Fibroblast of skin of left biceps (primary cell): ENCODE measurements at places on chromosomes 12 and 14.

DNA sequence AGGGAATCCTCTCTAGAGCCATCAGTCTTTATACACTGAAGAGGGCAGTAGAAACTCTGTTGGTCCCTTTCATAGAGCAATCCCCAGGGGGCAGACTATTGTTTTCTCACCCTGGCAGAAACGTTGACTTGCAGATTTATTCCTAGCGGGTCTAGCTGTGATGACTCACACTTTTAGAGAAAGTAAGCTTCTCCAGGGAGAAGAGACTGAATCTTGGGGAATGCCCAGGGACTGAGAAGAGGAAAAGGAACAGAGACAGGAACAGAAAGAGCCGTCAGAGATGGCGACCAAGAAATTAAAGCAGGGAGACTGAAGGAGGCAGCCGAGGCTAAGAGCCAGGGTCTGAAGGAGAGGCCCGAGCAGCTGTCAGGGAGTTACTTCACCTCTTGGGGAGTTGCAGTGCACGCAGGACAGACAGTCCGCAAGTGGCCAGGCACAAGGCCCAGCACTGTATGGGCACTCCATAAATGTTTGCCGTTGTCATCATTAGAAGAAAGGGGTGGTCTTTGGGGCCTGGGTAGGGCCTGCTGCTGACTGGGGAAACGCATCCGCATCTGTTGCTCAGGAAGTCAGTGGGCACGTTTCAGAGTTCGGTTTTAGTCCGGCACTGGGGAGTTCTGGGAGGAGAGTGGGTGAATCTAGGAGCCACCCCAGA, 13.0 kb downstream of the PLEKHG6 start:
- DNase-seq, result peak; percentile 84

- DNase-seq, result no peak
These were observed 40.8 kb upstream of the POC1B start for GRCh38 chr12:89566615-89567014.

DNA sequence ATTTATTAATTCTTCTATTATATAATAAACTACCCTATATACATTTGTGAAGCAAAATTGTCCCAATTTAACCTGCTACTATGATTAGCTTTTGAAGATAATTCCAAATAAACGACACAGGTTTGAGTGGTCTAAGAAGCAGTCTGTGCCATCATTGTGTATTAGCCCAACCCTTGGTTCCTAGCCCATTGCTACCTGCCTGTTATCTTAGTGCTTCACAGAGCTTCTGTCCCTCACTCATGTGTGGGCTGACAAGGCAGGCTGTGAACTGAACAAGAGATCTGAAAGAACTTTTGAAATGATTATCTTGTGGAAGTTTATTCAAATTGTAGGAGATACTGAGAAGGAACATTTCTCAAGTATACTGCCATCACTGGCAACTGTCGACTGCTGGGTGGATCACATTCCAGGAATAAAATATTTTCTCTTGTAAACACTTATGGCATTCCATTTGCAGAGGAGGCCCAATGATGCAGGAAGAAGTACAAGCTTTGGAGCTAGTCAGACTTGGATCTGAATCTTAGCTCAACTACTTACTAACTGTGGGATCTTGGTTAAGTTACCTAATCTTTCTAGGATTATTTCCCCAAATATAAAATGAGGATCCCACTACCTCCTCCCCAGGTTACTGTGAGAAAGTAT, 7.8 kb upstream of the MTERF2 start:
- no peak for DNase-seq

DNA sequence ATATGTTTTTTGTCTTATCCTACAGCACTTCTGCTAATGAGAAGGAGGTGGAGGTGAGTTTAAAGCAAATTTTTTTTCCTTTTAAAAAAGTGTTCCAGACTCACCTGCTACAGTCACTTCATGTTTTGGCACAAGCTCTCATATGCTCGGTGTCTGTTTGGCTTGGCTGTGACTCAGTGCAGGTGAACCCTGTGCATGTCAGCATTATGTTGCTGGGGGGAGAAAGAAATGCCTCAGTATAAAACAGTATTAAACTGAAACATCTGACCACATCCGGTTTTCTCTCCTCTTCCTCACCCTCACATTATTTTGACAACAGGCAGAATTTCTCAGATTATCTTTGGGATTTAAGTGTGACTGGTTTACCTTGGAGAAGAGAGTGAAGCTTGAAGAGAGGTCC, 105.2 kb downstream of the DNAI7 start:
- DNase-seq, result no peak

DNA sequence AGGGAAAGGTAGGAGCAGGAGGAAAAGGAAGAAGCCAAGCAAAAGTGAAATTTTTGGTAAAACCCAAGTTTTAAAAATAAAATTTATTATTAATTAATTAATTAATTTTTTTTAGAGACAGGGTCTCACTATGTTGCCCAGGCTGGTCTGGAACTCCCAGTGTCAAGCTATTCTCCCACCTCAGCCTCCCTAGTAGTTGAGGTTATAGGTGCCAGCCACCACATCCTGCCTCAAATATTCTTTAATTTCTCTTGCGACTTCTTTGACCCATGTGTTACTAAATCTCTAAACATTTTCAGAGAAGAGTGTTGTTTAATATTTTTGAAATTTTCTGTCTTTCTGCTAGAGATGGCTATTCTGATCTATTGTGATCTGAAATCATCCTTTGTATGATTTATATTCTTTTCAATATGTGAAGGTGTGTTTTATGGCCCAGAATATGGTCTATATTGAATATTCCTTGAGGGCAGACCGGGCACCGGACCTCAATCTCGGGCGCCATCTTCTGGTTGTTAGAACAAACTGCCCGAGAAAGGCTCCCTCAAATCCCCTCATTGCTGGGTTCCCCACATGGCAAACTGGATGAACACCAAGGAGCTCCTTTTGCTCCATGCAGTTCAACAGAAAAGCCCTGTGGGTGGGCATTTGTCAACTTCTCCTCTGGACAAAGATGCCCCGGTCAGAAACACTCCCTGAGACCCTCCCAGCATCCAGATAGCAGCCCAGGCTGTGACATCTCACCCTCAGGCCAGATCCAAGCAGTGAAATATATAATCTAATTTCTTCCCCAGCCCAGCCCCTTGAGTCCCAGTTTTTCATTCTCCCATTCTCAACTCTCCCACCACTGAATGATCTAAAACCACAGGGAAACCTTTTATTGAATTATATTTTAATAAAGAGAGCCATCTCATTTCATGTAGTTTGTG, 110.5 kb downstream of the ASCL4 start:
- DNase-seq, result peak; percentile 5

DNA sequence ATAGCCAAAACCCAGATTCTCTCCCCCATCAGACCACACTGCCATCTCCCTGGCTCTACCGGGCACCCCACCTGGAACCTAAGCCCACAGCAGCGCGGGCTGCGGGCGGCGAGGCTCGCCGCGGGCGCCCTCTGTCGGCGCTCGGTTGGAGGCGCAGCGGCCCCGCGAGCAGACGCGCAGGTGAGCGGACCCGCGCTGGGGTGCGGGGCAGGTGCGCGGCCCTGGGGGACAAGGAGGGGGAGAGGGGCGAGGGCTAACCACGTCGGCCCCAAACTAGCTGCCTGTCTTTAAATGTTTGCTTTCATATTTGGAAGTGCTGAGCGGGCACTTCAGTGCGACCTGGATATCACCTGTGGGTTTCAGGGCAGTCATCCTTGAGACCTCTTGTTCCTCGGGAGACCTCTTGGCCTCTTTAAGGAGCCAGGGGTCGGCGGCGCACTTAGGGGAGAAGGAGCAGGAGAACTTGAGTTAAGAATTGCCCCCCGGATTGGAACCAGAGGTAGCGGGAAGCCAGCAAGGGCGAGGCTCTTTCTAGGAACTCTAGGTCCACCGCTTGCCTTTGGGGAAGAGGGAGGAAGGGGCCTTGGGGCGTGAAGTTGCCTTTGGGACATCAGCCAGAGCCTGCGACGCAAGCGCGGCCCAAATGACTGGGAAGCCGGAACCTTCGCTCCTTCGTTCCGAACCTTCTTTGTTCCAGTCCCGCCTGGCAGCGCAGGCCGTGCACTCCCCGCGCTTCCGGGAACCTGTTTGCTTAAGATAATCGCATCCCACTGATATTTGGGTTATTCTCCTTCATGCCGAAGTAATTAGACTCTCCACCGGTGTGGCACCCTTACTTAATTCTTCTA, 78.7 kb downstream of the NEDD1 start:
- no peak for DNase-seq

DNA sequence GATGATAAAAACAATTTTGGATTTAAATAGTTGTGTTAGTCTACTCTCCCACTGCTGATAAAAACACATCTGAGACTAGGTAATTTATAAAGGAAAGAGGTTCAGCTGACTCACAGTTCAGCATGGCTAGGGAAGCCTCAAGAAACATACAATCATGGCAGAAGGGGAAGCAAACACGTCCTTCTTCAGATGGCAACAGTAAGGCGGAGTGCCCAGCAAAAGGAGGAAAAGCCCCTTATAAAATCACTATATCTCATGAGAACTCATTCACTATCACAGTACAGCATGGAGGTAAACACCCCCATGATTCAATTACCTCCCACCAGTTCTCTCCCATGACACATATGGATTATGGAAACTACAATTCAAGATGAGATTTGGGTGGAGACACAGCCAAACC, 632.1 kb downstream of the SLC16A7 start:
- DNase-seq, result no peak

- no peak for DNase-seq
These were observed 67.2 kb upstream of the HMGA2 start for GRCh38 chr12:65756956-65757511.

DNA sequence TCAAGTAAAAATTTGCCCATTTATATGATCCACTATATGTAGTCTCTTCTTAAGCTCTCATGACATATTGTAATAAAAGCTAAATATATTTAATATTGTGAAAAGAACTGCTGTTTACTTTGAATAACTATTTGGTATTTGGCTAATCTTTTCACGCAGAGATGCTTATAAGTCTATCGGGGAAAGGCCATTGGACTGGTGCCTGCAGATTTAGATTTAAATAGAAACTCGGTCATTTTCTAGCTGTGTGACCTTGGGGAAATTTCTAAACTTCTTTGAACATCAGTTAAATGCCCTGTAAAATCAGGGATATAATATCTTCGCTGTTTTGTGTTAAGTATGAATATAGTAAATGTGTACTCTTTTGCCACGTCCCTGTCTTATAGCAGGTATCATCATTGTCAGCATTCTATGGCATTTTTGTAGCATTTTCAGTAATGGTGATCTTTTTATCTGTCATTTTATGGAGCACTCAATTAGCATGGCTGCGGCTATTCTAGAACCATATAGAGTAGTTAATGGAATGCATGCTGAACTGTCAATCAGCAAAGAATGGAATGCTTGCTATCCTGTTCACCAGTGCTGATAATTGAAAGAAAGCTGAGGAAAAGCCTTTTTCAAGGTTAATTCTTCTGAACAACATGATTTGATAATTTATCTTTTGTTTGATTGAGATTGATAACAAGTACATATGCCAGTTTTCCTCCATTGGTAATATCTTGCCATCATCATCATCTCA, 181.2 kb downstream of the TMTC2 start:
- DNase-seq, result no peak

- no peak for DNase-seq
These were observed 973 bp downstream of the P2RX2 start for GRCh38 chr12:132619386-132620112.

GRCh38 chr14:55399852-55400251, 11.8 kb downstream of the ATG14 start:
- no peak for DNase-seq

GRCh38 chr12:92294676-92295440, 149.2 kb upstream of the BTG1 start:
- DNase-seq, result no peak

GRCh38 chr12:118356809-118357256, 15.9 kb downstream of the TAOK3 start:
- peak; percentile 79 for DNase-seq

GRCh38 chr14:52148371-52148770, 79.5 kb upstream of the NID2 start:
- no peak for DNase-seq

- DNase-seq, result no peak
These were observed 51.7 kb downstream of the SLC25A47 start for GRCh38 chr14:100374876-100375265.

DNA sequence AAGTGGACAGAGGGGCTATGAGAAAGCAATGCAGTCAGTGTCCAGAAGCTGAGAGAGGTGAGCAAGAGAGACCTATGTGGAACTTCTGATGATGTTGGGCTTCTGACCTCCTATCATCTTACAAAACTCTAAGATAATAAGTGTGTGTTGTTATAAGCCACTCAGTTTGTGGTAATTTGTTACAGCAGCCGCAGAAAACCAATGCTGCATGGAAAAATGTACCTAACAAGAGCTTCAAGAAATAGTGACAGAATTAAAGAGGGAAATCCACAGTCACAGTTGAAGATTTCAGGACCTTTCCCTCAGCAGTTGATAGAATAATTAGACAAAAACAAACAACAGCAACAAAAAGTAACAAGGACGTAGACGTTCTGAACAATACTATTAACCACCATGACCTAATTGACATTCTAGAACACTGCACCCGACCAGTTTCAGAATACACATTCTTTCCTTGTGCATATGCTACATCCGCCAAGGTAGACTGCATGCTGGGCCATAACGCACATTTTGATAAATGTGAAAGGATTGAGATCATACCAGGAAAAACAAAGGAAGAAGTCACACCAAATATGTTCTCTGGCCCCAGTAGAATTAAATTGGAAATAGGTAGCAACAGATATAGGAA, 1.8 kb upstream of the EVL start:
- DNase-seq, result no peak

DNA sequence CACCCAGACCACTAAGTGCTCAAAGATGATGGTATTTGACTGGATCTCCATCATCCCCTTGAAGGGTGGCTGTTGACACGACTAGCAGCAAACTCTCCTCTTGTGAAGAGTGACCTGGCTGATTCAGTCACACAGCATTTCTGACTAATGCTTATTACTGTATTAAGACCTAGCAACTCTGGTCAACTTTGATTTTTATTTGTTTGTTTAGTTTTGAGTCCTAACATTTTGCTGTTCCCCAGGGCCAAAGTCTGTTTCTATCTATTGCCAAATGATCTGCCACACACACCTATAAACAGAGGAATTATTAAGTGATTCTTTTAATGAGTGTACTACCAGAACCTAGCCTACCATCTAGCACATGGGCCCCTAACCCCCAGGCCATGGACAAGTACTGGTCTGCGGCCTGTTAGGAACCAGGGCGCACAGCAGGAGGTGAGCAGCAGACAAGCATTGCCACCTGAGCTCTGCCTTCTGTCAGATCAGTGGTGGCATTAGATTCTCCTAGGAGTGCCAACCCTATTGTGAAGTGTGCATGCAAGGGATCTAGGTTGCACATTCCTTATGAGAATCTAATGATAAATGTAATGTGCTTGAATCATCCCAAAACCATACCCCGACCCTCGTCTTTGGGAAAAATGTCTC, 120.0 kb downstream of the RPS6KA5 start:
- no peak for DNase-seq
